Occipital lobe (tissue), 3 donors: ENCODE measurements at places on chromosomes 1 and 21.
A peak's percentile ranks its signal among the peaks of the same experiment; 100 is the strongest.

GRCh38 chr1:177239792-177240191, 69.0 kb downstream of the BRINP2 start:
- DNase-seq = peak; percentile 28

DNA sequence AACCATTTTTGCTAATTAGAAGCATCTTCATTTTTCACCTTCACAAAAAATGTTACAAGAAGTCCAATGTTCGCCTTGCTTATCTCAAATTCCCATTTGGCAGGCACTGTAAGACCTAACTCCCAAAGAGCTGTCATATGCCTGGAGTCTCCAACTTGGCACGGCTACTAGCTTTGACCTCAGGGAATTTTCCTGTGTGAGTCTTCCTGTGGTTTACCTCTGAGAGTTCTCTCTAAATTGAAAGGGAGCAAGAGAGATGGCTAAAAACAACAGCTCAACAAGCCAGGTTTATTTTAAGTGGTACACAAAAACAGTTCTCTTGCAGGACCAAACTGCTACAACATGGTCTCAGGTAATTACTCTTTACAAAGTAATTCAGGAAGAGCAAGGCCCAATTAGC, 756.0 kb upstream of the ADGRL2 start:
- DNase-seq = no peak

DNA sequence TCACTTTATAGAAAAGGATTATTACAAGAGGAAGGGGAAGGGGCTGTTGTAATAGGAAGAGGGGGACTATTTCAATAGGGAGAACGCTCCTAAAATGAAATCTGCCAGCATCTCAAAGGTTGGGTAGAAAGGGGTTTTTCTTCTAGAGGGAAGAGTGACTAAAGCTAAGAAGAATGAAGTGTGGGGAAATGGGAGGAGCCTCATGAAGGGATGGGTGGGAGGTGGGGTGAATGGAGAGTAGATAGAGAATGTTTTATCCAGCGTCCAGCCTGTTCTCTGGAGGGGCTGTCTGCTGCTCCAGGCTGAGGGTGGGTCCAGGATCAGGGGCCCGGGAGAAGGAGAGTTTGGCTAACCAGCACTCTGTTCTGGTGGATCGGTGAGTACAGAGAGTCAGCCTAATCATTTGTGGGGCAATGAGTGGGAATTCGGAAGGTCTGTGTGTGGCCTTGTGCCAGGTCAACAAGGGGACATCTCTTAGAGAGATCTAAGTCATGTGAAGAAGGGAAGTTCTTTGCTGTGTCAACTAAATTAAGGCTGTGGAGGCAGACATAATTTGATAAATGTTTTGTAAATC, 25.2 kb downstream of the VN1R5 start:
- DNase-seq = no peak

GRCh38 chr21:27645285-27645684, 678.4 kb upstream of the ADAMTS5 start:
- no peak for DNase-seq

- no peak for DNase-seq
Observed at GRCh38 chr21:14739590-14739989, 193.5 kb upstream of the SAMSN1 start.

DNA sequence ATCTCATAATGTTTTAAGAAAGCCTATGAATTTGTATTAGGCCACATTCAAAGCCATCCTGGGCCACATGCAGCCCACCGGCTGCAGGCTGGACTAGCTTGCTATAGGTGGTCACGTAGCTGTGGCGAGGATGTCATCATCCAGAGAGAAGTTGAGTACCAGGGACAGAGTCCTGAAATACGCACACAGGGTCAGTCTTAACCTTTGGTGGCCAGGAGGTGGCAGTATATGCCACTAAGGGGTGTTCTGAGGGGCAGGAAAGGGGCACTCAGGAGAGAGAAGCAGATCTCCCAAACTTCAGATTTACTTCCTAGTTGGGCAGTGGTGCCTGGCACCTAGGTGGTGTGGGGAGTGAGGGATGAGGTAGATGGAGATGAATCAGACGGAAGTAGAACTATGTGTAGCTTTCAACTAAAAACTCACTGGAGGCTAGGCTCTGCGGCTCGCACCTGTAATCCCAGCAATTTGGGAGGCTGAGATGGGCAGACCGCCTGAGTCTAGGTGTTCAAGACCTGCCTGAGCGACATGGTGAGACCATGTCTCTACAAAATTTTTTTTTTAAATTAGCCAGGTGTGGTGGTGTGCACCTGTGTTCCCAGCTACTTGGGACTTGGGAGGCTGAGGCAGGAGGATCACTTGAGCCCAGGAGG, 16.3 kb upstream of the CDK18 start:
- no peak for DNase-seq

DNA sequence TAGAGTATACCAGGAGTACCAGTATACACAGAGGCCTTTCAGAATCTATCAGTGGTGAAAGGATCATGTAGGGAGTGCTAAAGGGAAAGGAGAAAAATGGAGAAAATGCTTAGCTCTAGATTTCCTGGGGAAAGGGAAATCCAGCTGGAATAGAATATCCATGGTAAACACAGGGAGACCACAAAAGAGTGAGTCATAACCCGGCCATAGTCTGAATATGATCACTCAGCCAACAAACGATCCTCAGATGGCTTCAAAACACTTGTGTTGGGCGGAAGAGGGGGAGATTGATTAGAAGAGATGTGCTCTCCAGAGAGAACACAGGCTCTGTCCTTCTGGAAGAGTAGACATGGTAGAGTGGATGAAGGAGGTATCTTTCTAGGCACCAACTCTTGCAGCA, 180.6 kb downstream of the PAPPA2 start:
- no peak for DNase-seq

- DNase-seq = peak; percentile 74
Observed at GRCh38 chr1:178536844-178537371, 24.0 kb downstream of the TEX35 start.

DNA sequence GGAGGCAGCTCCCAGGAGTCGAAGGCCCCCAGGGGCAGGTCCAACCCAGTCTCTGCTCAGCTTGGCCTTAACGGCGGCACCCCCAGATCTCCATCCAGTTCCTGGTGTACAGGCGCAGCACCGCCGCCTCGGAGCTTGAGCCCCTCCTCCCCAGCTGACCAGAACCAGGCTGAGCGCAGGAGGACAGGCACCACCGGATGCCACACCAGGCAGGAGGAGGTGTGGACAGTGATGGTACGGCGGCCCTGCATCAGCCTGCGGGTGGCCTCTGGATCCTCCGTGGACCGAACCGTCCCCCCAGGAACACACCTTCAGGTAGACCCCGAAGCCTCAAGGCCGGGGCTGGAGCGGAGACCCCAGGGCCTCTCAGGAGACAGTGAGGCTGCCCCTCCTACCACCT, 16.4 kb downstream of the SLC66A1 start:
- DNase-seq = no peak

- DNase-seq = no peak
Observed at GRCh38 chr1:82346141-82346540, 545.4 kb downstream of the ADGRL2 start.

DNA sequence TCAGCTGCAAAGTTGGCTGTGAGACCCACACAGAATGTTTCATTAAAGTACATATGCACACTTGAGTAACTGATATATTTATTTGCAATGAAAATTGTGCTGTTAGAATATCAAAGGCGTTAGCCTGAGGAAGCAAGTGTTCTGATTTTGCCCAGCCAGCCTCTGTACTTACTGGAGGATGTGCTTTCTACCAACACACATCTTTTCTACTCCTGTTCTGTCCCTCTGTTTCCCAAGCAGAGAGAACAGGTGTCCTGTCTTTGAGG, 31.4 kb downstream of the ELAVL4 start:
- no peak for DNase-seq

- DNase-seq = no peak
Observed at GRCh38 chr21:40151611-40152010, 284.4 kb downstream of the PCP4 start.

DNA sequence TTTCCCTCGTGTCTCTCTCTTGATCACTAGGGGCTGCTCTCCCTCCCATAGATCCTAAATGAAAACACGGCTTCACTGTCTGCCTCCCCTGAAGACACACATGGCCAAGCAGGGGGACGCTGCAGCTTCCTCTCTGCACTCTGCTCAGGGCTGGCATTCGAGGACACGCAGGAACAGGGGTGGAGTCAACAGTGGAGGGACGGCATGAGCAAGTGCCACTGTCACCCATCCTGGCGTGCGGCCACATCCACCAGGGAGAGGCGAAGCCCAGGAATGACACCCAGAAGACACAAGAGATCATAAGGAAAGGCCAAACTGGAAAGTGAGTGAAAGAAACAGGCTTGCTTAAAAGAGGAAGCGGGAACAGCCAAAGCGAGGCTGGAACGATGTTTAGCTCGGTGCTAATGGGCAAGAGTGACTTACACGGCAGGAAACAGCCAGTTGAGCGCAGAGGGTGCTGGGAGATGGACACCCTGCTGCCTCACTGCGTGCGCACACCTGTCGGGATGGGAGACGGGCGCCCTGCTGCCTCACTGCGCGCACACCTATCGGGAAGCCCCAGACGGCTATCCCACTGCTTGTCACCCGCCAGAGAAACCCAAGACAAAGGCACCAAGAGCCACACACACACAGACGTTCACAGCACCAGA, 13.6 kb upstream of the C1QTNF12 start:
- DNase-seq = no peak

- DNase-seq = no peak
Observed at GRCh38 chr1:88685259-88685620, 1.2 kb downstream of the PKN2 start.

DNA sequence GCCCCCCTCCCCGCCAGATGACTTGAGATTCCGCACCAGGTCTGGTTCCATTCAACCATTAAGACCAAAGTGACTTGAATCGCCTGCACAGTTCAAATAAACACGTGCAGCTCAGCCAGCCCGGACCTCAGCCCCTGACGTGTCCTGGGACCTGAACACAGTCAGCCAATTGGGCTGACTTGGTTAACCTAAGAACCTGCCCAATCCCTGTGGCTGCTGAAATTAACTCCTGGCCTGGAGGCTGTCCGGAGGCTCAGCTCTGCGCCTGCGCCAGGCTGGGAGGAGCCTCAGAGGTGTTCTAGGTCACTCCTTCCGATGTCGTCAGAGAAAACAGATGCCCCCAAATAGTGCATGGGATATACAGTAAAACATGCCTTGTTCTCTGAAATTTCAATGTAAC, 73.4 kb downstream of the SCCPDH start:
- no peak for DNase-seq

DNA sequence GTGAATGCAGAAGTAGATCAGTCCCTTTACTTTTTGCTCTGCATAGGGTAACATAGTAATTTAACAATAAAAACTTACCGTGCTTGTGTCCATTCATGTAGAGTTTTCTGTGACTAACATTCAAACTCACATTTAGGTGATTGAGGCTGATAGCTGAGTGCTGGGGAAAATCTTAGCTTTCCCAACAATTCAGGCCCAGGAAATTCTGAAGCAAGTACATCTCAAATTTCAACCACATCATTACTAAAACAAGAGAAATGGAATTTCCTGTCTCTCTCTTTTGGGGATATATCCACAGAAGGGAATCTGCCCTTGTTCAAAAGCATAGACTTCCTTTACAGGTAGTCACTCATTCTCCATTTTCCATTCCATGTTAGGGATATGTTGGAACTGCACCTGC, 33.1 kb upstream of the C1orf146 start:
- DNase-seq = no peak

GRCh38 chr1:45490121-45490625, 790 bp downstream of the TESK2 start:
- no peak for DNase-seq

- no peak for DNase-seq
Observed at GRCh38 chr1:76465030-76465429, 390.5 kb downstream of the ST6GALNAC3 start.

GRCh38 chr1:110305900-110306420, 33.2 kb upstream of the RBM15 start:
- no peak for DNase-seq

DNA sequence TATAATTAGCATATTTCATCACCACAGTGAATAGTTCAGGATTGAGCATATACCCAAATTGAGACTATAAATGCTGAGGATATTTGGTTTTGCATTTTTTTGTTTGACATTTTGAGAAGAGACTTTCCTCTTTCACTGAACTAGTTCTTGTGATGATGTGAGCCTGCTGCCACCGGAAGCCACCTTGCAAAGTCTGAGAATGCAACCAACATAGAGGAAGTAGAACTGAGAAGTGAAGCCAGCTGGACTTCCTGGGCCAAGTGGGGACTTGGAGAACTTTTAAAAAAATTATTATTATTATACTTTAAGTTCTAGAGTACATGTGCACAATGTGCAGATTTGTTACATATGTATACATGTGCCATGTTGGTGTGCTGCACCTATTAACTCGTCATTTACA, 102.3 kb downstream of the RPE65 start:
- DNase-seq = no peak

GRCh38 chr1:209416039-209416438, 167.5 kb upstream of the CAMK1G start:
- DNase-seq = no peak
